ENCODE measurements at places on chromosomes 16 and 17.

DNA sequence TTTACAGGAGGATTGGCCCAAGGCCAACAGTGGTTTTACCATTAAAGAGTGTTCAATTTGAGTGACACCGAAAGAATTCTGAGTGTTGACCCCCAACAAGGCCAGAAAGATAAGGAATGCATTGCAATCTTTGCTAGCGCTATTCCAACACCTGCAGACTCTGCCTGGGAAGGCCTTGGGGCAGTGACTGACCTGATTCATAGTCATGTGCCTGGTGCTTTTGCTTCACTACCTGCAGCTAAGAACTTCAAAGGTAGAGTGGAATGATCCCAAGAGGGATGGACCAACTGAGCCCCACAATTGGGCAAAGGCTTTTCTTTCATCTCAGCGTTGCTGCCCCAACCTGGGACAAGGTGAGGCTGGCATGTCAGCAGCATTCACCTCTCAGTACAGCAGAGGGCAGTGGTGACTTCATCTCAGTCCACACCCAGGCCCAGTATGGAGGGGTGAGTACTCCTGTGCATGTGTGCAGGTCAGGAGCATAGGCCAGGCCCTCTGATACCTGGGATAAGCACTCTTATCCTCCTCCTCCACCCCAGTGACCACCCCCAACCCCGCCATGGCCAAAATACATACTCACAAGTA, 149.6 kb upstream of the GNAO1 start:
- DNase-seq: no peak

- DNase-seq: no peak
These were observed 49.4 kb upstream of the CDC42EP4 start for GRCh38 chr17:73360961-73361761.

DNA sequence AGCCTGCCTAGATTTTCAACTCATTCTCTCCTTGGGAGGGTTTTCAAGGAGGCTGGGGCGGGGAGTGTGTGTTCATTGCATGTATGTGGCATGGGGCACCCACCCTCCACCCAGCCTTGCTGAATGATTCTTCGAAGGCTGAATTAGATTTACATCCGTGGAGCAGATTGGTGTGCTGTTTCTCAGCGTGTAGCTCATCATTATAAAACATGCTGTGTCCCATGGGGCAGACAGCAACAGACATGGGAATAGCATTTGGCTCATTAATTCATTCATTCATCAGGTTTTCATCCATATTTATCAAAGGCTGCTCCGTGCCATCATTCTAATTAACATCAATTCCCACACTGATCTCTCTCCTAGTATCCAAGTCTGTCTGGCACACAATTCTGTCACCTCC, 10.6 kb upstream of the CD300A start:
- no peak for DNase-seq

- no peak for DNase-seq
These were observed 45.6 kb downstream of the TMC6 start for GRCh38 chr17:78082988-78083387.

- DNase-seq: no peak
These were observed 17.4 kb upstream of the OR1F1 start for GRCh38 chr16:3170440-3171180.

- DNase-seq: no peak
These were observed 16.3 kb upstream of the BCAR1 start for GRCh38 chr16:75267631-75268264.

GRCh38 chr17:17176341-17176740, 29.8 kb downstream of the PLD6 start:
- no peak for DNase-seq

DNA sequence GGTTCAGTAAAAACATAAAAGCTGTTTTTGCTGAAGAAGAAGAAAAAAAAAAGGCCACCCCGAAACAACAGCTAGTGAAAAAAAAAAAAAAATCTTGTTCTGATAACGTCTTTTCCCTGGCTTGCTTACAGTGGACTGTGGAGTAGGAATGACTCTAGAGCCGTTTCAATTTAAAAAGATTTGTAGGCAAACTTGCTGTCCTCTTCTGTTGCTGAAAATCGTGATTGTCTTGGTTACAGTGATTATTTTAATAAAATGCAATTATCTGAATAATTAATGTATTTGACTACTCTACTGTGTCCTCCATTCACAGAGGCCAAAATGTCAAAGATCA, 190.6 kb upstream of the TBX2 start:
- DNase-seq: no peak

DNA sequence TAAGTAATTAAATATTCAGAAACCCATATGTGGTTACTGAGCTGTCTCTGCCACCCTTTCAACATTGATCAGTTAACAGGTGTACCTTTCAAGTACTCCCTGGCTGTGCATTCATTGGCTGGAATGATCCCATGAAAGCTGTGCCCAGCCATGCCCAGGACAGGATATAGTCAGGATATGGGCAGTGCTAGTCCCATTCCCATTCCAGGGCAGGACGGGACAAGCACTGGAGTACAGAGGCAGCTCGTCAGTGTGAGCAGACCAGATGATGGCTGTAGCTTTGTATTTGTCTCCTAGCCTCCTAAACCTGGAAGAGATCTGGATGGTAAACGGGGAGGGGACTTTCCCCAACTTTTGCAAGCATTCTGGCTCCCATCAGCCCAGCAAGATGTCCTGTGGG, 22.5 kb downstream of the HEATR3 start:
- no peak for DNase-seq

DNA sequence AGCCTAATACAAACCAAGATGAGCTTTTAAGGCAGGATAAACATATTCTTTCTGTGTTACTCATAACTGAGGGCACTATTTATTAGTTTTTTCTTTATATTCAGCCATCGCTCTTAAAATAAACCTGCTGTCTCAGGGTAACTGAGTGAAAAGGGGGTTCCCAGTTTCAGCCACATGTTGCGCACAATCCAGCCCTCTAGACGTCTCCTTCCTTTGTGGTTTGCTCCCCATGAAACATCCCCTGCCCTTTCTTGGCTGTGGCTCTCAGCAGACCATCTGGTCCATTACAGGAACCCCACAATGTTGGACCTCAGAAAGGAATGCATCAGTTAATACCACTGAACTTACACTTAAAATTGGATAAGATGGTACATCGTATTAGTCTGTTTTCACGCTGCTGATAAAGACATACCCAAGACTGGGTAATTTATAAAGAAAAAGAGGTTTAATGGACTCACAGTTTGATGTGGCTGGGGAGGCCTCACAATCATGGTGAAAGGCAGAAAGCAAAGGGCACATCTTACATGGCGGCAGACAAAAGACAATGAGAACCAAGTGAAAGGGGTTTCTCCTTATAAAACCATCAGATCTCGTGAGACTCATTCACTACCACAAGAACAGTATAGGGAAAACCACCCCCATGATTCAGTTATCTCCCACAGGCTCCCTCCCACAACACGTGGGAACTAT, 12.6 kb upstream of the IL21R start:
- no peak for DNase-seq

DNA sequence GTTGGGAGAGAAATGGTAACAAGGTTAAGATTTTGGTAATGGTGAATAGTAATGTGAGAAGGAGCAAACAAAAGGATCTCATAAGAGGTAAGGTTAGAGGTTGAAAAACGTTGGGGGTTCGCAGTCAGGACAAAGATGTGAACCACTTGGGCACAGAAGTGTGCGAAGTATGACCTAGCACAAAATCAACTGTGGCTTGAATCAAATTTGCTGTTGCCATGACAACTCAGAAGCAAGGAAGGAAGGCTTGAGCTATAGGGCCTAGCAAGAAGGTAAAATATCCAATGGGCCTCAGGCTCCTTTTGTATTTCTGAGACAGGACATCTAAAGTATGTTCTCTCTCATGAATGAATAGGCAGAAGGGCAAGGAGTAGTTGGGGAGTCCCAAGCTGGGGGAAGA, 24.5 kb upstream of the TEKT1 start:
- no peak for DNase-seq

DNA sequence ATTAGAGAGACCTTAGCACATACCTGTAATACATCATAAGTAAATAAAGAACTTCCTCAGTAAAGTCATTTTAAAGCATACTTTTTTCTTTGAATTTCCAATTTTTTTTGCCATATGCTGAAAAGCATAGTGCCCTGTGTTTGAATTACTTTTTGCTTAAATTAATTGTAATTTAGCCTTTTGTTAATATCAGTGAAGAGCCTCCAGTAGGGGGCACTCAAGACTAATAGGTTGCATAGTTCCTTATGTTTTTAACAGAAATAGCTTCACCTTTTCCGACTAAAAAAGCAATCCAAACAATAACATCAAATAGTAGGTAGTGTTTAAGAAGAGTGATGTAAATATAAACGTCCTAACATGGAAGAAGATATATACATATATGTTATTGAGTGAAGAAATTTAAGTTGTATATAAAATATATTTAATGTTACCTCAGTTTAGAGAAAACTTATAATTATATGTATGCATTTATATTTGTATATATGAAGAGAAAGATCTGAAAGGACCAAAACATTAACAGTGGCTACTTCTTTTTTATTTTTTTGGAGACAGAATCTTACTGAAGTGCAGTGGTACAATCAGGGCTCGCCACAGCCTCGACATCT, 18.6 kb downstream of the RAD51C start:
- no peak for DNase-seq

GRCh38 chr17:27585792-27586191, 45.2 kb upstream of the LGALS9 start:
- DNase-seq: no peak

GRCh38 chr17:32798938-32799337, 78.0 kb downstream of the MYO1D start:
- DNase-seq: no peak

DNA sequence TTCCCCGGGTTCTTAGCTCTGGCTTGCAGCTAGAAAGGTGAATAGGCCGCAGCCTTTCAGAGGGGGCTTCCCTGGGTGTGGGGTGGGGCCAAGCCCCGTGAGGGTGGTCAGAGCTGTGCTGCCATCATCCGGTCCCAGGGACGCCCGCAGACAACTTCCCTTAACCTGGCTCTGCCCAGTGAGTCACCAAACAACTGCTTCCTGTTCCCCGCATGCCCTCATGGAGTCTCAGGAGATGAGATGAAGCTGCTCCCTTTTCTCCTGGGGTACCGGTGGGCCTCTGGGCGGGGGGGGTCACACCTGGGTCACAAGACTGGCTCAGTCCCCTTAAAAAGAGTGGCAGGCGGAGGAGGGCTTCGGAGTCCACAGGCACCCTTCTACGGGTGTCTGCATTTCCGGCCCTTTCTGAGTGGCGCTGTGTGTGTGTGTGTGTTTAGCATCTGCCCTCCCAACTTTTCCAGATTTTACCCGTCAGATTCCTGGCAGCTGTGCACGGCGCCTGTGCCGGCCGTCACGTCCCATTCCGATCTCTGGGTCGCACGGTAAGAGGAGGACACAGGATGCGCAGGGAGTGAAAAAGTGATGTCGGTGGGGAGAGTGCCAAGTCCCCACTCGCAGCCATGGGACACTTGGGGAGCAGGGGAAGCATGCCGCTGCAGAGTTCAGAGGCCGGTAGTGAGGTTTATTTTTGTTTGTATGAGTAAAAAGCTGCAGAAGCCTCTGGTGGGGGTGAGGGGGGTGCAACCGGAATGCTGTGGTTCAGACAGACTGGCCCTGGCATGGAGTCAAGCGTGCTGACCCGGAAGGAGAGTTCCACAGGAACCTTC, 16.8 kb downstream of the HIC1 start:
- no peak for DNase-seq

DNA sequence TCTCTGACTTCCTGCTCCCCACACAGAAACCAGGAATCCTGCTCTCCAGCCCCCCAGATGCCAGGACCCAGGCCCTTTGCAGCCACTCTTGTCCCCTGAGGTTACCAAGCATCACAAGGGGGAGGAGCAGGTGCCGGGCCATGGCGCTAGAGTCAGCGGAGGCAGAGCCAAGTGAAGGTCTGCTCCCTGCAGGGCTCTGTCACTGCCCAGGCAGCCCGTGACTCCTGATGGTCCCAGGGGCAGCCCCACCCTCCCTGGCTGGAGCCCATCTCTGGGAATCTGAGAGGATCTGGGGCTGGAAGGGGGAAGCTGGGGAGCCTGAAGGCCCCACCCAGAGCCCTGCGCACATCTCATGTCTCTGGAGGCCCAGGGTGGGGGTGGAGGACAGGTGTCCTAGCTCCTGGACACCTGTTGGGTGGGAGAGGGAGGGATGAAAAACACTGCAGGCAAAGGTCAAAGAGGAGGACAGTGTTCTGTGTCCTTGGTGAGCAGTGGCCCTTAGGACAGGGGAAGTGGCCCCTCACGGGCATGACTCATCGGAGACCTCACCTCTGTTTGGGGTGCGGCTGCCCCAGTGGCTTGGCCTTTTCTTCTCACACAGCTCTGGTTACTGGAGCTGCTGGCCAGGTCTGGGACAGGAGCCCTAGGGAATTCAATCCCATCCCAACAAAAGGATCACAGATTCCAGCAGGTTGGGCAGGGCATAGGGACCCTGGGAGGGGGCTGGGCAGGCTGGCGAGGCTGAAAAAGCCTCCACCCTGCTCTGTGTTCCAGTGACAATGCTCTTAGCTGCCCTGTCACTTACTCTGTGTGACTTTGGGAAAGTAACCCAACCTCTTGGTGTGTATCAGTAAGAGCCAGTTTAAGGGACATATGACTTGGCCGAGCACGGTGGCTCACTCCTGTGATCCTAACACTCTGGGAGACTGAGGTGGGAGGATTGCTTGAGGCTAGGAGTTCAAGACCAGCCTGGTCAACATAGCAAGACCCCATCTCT, at the start of gene PRSS36:
PRSS36 (minus strand) TSS at position 173 of the 997 bp plus-strand sequence; CDS start at position 142, 31 bp downstream.
- DNase-seq: no peak

DNA sequence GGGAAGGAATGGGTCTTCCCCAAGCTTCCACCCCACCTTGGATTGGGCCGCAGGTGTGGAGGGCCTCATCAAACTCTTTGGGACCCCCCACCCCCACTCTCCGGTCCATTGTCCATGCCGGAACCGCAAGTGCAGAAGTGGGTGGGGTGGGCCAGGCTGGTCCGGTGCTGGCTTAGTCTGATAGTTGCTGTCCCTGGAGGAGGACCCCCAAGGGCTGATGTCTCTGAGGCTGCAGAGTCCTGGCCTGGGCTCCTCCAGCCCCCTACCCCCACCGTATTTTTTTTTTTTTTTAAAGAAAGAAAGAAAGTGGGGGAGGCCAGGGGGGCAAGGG, 7.1 kb upstream of the ATXN7L3 start:
- no peak for DNase-seq

DNA sequence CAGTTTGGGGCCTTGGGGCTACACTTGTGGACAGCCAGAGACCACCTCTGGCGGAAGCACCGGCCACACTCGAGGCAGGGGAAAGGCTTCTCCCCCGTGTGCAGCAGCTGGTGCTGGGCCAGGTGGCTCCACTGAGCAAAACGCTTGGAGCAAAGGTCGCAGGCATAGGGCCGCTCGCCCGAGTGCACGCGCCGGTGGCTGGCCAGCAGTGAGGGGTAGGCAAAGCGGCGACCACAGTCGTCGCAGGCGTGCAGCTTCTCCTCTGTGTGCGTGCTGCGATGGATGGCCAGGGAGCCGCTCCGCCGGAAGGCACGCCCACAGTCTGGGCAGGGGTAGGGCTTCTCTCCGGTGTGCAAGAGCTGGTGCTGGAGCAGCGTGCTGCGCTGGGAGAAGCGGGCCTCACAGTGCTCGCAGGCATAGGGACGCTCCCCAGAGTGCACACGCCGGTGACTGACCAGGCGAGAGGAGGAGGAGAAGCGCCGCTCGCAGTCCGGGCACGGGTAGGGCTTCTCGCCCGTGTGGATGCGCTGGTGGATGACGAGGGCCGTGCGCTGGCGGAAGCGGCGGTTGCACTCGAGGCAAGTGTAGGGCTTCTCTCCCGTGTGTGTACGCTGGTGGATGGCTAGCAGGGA, 5.8 kb downstream of the ZNF689 start:
- no peak for DNase-seq

- DNase-seq: peak; percentile 24
These were observed 87.8 kb upstream of the NOL11 start for GRCh38 chr17:67629971-67630320.

GRCh38 chr17:72878975-72879660, 213.4 kb downstream of the SLC39A11 start:
- DNase-seq: no peak

Measured in GM19239 (cell line).